Fibroblast of skin of back (primary cell): ENCODE measurements at places on chromosomes 3 and 15.

DNA sequence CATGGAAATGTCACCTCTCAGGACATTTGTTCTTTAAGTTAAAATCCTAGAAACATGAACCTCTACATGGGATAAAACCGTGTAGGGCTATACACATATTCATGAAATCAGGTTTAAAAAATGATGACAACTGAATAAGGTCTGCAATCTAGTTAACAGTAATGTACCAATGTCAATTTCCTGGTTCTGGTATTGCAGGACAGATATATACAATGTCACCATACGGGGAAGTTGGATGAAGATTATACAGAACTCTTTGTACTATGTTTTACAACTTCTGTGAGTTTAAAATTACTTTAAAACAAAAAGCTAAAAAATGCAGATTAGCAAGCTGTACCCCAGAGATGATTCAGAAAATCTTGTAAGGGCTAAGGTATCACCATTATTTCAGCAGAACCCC, 6.7 kb downstream of the CNTN3 start:
- DNase-seq = no peak

DNA sequence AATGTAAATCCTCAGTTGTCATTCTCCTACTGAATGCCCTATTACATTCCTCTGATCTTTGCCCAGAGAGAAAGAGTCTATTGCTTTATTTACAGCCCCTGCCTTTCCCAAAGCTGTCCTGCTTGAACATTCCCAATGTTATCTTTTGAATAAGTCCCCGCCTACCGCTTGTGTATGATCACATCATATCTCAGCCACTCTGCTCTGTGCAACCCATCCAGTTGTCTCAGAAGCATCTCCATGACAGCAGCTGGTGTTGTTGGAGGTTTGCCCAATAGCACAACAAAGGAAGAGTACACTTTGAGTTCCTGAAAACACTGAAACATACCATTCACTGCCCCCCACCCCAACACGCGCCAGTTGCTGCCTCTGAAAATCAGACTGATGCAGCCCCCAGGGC, 22.0 kb upstream of the FAM3D start:
- DNase-seq = no peak

DNA sequence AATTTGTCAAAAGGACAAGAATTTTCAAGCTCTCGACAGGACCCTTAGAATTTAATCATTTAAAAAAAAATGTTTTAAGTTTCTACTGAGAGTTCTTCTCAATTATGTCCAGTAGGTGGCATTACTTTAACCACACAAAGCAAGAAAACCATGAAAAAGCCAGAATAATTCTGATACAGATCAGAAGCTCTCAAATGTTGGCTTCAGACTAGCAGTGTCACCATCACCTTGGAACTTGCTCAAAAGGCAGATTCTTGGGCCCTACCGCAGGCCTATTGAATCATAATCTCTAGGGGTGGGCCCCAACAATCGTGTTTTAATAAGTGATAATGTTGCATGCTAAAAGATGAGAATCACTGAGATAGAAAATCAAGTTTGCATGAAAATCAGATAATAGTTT, 99.5 kb upstream of the KCNMB2 start:
- DNase-seq = peak; percentile 66

- peak; percentile 51 for DNase-seq
Measured at GRCh38 chr15:68383161-68384074, 48.5 kb downstream of the ITGA11 start.

DNA sequence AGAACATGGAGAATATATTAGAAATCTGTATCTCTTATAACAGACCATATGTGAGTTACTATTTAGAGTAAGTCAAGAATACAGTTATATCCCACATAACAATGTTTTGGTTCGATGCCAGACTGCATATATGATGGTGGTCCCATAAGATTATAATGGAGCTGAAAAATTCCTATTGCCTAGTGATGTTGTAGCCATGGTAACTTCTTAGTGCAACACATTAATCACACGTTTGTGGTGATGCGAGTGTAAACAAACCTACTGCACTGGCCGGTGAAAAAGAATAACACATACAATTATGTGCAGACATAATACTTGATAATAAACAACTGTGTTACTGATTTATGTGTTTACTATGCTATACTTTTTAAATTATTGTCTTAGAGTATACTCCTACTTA, 69.8 kb upstream of the MNS1 start:
- DNase-seq = no peak

- DNase-seq = peak; percentile 87
Measured at GRCh38 chr3:184133840-184134745, 1.1 kb upstream of the EIF2B5 start.

DNA sequence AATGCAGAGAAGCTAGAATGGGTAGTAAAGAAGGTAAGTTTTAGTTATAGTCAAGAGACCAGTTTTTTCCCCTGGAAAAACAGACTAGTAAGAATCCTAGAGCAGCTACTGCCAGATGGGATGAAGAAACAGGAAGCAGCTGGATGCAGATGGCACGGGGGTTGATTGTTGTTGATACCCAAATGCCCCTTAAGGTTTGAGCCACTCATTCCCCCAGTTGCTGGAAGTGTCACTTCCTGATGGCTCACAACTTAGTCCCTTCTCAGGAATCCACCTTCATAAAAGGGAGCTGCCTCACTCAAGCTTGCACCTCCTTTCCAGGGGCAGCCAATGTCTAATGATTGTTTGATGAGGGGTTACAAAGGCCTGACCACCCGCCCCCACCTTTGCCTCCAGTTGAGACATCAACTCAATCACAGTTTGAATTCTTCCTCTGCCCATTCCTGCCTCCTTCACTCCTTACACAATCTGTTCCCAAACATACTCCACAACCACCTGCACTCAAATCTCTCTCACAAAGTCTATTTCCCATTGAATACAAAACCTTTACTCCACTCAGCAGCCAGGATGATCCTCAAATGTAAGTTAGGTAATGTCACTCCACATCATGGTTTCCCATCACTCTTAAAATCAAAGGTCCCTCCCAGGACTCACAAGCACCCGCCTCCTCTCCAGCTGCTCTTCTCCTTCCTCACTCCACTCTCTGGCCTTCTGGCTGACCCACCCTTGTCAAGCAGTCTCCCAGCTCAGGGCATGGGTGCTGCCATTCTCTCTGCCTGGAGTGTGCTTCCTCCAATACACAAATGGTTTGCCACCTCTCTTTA, 450.1 kb upstream of the THBS1 start:
- peak; percentile 38 for DNase-seq

DNA sequence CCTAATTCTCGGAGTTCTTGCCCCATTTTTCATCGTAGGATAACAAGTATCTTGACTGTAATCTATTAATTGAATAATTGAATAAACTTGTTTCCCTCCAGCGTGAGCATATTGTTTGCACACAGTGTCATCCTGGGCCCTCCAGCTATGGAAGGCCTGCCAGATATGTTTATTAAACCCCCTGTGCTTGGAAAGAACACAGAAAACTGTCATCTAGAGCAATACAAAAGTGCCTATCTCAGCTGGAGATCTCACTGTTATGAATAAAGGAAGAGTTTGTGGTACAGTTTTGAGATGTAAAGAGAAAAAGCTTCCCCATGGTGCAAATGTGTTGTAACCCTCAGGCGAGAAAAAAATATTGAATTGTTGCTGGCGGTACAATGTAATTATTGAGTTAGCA, 405.9 kb downstream of the SOX2 start:
- peak; percentile 69 for DNase-seq

- peak; percentile 91 for DNase-seq
Measured at GRCh38 chr3:148101061-148101460, 596.6 kb upstream of the AGTR1 start.

DNA sequence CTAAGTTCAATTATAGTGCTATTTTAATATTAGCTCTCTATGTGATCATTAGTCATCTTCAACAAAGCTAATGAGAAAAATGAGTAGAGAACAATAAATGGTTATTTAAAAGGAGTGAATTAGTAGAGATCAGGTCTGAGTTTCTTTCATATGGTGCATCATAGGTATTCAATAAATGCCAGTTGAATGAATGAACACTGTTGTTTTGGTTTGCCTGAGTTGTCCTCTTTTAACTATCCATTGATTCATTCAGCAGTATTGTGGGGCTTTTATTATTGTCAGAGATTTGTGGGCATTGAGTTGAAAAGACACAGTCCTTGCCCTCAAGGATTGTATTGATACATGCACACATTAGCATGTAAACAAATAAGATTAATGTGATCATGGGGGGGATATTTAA, 88.2 kb downstream of the AGBL1 start:
- no peak for DNase-seq

GRCh38 chr3:5735896-5736295, 548.4 kb downstream of the EDEM1 start:
- DNase-seq = no peak

- peak; percentile 92 for DNase-seq
Measured at GRCh38 chr3:43733459-43734384, 43.0 kb downstream of the ABHD5 start.

- peak; percentile 36 for DNase-seq
Measured at GRCh38 chr3:111617912-111618601, 22.9 kb upstream of the ZBED2 start.

DNA sequence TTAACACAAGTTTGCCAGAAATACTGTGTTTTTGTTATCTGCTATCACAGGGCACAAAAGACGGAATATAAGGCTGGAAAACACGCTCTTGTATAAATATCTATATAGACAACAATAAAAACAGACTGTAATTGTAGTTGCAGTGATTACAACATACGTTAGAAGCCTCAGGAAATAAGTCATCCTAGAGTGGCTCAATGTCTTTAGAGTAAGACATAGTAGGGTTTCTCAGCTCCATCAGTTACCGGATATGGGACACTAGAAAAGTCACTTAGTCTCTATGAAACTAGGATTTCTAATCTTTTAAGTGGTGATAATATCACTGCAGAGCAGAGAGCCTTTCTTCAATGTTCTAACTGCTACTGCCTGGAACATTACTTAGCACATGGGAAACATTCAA, 208.8 kb downstream of the STAG1 start:
- DNase-seq = no peak

GRCh38 chr15:40229316-40229715, 9.5 kb upstream of the PAK6 start:
- DNase-seq = no peak

- DNase-seq = no peak
Measured at GRCh38 chr15:71273731-71274447, 158.6 kb downstream of the THSD4 start.

DNA sequence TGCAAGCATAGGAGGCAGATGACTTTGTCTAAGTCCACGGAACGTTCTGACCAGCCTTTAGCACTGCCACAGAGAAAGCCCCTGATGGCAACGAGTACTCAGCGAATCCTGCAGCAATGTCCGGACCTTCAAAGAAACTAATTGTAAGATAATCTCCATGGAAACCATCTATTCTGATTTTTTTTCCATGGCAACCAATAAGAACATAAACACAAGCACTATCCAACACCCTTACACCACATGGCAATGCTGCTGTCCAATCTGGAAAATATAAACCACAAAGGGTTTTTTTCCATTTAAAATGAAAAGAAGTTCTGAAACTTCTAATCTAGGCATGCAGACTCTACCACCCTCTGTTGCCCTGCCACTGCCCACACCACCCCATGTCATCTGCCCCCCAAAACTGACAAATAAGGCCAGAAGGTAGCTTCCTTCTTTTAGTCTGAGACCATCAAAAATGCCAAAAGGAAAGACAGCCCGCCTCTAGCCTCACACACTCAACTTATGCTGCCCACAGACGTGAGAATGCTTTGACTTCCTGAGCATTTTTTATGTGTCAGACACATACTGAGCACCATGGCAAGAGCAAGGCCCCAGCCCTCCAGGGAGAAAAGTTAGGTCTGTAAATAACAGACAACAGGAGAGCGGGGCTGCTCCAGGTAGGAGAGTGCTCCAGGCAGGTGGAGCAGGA, 44.5 kb downstream of the POC1A start:
- DNase-seq = no peak

- no peak for DNase-seq
Measured at GRCh38 chr15:77967798-77968197, 109.7 kb downstream of the TBC1D2B start.

- peak; percentile 68 for DNase-seq
Measured at GRCh38 chr15:83322061-83322460, 37.6 kb upstream of the BNC1 start.

GRCh38 chr3:138079901-138080300, 35.5 kb downstream of the DZIP1L start:
- DNase-seq = peak; percentile 20

GRCh38 chr15:69434238-69434637, 18.4 kb upstream of the RPLP1 start:
- DNase-seq = no peak

DNA sequence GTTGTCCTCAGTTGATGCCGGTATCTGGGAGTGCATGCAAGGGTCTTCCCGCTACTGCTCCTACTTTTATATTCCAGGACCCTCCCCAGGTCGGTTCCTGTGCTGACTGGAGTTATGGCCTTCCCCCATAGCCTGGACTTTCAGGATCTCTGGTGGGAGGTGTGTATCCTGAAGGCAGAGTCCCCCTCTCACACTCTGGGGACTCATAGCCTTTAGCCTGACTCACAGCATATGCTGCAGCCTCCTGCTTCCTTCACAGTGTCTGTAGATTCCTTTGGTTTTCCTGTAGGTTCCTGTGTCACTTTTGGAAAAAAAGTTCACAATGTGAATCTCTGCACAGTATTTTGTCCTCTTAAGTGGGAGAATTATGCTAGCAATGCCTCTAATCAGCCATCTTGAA, 180.6 kb upstream of the RBMS3 start:
- peak; percentile 42 for DNase-seq

DNA sequence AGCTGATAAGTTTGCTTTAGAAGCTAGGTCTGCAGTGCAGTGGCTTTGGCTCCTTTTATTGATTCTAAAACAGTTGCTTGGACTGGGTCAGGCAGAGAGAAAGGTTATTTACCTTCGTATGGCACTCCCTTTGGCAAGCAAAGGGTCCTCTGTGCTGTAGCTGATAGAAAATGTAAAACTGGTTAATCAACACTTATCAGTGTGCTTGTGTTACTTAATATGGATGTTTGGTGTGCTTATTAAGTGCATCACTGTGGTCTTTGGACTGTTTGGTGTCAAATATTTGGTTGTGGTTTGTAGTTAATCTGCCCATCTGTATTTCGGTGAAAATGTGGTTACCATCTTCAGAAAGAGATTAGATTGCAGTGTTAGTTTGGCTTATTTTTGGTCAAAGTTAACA, 16.0 kb downstream of the UBE2E2 start:
- DNase-seq = no peak

DNA sequence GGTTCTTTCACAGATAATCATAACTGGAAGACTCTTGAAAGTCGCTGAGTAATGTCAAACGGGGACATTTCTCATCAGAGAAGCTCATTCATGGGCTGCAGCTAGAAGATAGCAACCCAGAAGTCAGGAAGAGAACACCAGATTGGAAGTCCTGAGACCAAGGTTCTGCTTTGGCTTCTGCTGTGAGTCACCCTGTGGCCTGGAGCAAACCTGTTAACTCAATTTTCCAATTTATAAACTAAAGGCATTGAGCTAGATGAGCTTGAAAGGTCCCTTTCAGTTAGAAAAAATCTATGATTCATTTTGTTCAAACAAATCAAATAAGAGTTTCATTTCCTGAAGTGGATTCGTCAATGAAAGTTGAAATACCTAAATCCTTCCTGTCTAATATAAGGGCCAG, 402.2 kb downstream of the EPHB1 start:
- no peak for DNase-seq

- no peak for DNase-seq
Measured at GRCh38 chr3:143784446-143784845, 63.8 kb downstream of the SLC9A9 start.
